Osteocyte (in vitro differentiated cells): ENCODE measurements at places on chromosomes 13 and 19.
A peak's percentile ranks its signal among the peaks of the same experiment; 100 is the strongest.

DNA sequence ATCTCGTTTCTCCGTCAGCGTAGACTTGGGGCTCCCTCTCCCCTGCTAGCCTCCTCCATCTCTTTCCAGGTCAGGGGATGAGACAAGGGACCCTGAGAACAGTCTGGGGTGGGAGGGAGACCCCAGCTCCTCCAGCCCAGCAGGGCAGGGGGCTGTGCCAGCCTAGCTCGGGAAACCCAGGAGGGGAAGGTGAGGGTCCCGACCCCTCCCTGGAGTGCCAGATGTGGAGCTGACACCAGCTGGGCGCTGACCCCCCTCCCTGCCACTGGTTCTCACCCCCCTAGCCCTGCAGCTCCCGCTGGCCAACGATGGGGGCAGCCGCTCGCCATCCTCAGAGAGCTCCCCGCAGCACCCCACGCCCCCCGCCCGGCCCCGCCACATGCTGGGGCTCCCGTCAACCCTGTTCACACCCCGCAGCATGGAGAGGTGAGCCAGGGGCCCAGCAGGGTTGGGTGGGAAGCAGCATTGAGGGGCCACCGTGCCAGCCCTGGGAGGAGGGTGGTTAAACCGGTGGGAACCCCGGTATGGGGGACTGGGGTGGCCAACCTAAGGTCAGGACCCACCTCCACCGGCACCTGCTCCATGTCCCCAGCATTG is 5.1 kb upstream of the TGFBR3L start:
- no peak overlapping the region for H3K4me3 ChIP-seq
- H3K27ac ChIP-seq: no peak overlapping the region
- H3K36me3 ChIP-seq: peaks cover 15% of the 10 kb centered on the region
- H3K4me1 ChIP-seq: peaks cover 15% of the 10 kb centered on the region

- peaks cover 46% of the 10 kb centered on the region for H3K27me3 ChIP-seq
- no peaks in the 10 kb centered on the region for H3K4me1 ChIP-seq
- H3K27ac ChIP-seq: no peak overlapping the region
- no peak overlapping the region for H3K4me3 ChIP-seq
- H3K36me3 ChIP-seq: no peaks in the 10 kb centered on the region
- no peak for DNase-seq
Measured at GRCh38 chr13:60620611-60621395, 223.8 kb downstream of the TDRD3 start.

- no peak overlapping the region for H3K4me3 ChIP-seq
- H3K27ac ChIP-seq: no peak overlapping the region
- no peaks in the 10 kb centered on the region for H3K27me3 ChIP-seq
- no peaks in the 10 kb centered on the region for H3K36me3 ChIP-seq
Measured at GRCh38 chr13:75263741-75264407, 218.1 kb downstream of the TBC1D4 start.

DNA sequence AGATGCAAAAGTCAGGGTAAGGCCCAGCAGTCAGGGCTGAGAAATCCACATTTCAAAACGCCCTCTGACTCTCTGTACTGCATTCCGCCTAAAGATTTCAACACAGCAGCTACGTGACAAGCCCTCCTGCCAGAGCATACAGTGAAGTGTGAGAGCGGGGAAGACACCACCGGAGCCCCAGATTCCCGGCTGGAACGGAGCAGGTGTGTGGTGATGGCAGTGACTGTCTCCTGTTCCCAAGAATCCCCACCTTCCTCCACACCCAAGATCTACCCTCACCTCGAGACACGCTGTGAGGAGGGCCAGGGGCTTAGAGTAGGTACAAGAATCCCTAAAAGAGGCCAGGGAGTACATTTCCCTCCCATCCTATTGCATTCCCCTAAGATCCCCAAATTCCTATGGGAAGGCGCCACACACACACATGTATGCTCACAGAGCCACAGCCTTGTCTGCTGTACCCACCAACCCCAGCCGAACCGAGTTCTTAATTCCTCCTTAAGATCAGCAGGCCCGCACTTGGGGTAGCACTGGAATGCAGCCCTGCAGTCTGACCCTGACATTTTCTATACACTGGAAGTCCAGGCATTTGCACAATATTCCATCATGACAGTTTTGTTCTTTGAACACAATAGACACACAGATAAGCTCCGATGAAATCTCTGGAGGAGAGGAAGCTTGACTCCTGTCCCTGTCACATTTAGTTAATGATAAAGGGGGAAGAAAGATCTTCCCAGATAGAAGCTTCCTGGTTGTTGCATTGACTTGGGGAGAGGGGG is 102.9 kb downstream of the FOXO1 start:
- no peak for DNase-seq
- no peak overlapping the region for H3K4me3 ChIP-seq
- no peaks in the 10 kb centered on the region for H3K27me3 ChIP-seq
- peaks cover 4% of the 10 kb centered on the region for H3K36me3 ChIP-seq
- peaks cover 26% of the 10 kb centered on the region for H3K4me1 ChIP-seq
- H3K27ac ChIP-seq: no peak overlapping the region

DNA sequence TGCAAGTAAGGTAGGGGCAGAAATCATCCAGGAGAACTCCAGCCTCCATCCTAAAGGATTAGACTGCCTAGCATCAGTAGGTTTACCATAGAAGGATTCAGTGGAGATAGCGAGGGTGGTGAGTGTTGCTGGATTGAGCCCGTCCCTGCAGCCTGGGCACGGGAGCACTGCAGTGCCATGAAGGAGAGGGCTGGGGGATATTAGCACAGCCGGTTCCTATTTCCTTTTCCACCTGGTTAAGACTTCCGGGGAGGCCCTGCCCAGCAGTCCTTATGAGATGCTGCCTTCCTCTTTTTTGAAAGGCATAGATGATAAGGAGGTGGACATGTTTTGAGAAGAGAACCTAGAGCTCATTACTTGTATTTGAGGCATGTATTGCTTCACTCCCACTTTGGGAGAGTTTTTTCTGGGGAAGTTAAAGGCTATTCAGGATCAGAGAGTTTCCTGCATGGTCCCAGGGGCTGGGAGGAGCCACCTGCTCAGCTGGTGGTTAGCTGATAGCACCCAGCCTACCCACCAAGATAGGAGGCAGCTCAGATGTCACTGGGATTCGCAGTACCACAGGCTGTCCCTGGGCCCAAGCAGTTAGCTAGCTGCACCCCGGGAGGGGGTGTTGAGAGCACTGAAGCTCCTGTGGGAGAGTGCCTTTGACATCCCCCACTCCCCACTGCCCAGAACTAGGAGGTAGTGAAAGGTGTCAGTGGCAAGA is 17.2 kb downstream of the ACTN4 start:
- H3K36me3 ChIP-seq: peaks cover 14% of the 10 kb centered on the region
- no peaks in the 10 kb centered on the region for H3K27me3 ChIP-seq
- H3K4me3 ChIP-seq: no peak overlapping the region
- H3K4me1 ChIP-seq: peaks cover 97% of the 10 kb centered on the region
- no peak for DNase-seq
- H3K27ac ChIP-seq: peak overlapping the region; percentile 98

DNA sequence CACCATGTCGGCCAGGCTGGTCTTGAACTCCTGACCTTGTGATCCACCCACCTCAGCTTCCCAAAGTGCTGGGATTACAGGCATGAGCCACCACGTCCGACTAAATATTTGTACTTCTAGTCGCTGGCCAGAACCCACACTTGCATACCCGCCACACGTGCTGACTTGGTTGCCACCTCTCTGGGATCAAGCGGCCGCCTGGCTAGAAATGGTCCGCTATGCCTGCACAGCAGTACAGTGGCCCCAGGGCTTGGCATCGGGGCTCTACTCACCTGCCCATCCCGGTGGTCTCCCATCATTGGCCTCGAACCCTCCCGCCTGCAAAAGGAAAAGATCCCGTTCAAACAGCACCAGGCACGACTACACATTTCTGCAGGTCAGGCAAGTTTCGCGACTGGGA is 23.7 kb upstream of the TINCR start:
- no peak overlapping the region for H3K4me3 ChIP-seq
- H3K36me3 ChIP-seq: peaks cover 53% of the 10 kb centered on the region
- H3K27ac ChIP-seq: no peak overlapping the region
- no peak for DNase-seq
- peaks cover 4% of the 10 kb centered on the region for H3K4me1 ChIP-seq

DNA sequence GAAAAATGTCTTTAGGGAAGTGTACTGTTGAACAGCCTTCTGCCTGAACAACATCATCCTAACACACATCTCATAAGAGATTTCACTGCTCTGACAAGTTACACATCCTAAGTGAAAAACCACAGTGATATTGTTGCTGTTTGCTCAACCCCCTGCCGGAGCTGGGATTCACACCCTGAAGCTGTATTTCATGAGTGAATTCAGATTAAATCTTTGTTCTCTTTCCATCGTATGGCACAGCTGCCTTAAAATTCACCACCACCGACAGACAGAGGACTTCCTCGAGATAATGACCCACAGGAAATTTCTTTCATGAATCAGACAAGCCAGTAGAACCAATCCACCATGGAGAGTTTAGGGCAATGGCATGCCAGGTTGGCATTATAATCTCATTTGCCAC is 280.8 kb downstream of the DCT start:
- no peaks in the 10 kb centered on the region for H3K27me3 ChIP-seq
- no peak for DNase-seq
- H3K4me3 ChIP-seq: no peak overlapping the region
- H3K27ac ChIP-seq: peak overlapping the region; percentile 79
- peaks cover 46% of the 10 kb centered on the region for H3K4me1 ChIP-seq
- peaks cover 4% of the 10 kb centered on the region for H3K36me3 ChIP-seq

GRCh38 chr13:89221557-89222158 is 1550.5 kb downstream of the SLITRK5 start:
- peaks cover 5% of the 10 kb centered on the region for H3K36me3 ChIP-seq
- H3K4me1 ChIP-seq: no peaks in the 10 kb centered on the region
- H3K27ac ChIP-seq: no peak overlapping the region
- H3K4me3 ChIP-seq: no peak overlapping the region
